Fibroblast of skin of back (primary cell): ENCODE measurements at places on chromosomes 1 and 21.

DNA sequence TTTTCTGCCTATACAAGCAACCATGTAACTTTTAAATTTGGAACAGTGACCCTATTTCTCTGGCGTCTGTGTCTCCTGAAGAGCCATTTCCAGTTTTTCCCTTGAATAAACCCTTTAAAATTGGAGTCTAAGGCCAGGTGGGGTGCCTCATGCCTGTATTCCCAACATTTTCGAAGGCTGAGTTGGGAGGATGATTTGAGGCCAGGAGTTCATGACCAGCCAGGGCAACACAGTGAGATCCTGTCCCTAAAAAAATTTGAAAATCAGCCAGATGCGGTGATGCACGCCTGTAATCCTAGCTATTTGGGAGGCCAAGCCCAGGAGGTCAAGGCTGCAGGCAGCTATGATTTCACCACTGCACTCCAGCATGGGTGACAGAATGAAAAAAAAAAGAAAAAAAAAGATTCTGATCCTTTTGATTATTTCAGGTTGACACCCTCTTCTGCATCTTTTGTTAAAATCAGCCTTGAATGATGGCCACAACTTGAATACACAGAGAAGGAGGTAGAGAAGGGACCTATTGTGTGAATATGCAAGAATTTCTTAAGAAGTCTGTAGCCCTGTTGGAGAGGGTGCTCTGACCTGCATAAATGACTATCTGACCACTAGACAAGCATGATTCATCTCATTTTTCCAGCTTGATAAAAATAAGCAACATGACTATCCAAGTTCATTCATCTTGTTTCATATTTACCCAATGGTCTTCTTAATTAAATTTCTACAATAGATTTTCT lies 40.2 kb upstream of the PARP1 start:
- no peak for DNase-seq

- DNase-seq, result no peak
Measured at GRCh38 chr1:87399264-87399663, 70.6 kb downstream of the LMO4 start.

DNA sequence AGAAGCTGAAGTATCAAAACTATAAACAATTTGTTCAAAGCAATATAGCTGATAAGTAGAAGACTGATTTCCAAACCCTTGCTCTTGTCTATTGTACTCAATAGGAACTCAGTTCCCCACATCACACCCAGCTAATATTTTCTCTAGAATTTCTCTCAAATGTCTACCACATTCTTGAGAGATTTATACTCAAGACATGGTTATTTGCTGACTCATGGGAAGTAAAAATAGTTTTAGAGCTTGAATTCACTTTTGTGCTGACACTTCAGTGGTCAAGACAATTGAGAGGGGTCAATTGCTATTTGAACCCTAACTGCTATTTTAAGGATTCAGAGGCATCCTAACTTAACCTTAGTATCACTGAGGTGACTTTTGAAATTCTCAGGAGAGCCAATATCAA lies 99.0 kb downstream of the TNNI3K start:
- DNase-seq, result peak; percentile 52

- DNase-seq, result no peak
Measured at GRCh38 chr1:217078078-217078690, 355.0 kb upstream of the ESRRG start.

DNA sequence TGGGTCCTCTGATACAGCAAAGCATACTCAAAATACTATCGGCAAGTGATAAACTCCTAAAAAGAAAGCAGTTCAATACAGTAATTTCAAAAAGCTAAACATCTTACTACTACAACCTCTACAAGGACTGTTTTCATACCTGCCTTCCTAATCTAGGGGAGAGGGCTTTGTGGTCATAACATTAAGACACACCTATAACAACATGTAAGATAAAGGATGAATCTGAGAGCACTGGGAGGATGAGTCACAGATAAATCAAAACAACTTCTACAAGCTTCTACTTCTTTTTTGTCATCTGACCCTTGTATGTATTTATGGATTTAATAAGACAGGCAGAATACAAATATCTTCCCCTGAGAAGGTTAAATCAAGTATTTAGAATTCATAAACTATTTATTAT lies 40.0 kb downstream of the LTN1 start:
- no peak for DNase-seq

- DNase-seq, result no peak
Measured at GRCh38 chr1:201632364-201632952, 93.5 kb downstream of the NAV1 start.

DNA sequence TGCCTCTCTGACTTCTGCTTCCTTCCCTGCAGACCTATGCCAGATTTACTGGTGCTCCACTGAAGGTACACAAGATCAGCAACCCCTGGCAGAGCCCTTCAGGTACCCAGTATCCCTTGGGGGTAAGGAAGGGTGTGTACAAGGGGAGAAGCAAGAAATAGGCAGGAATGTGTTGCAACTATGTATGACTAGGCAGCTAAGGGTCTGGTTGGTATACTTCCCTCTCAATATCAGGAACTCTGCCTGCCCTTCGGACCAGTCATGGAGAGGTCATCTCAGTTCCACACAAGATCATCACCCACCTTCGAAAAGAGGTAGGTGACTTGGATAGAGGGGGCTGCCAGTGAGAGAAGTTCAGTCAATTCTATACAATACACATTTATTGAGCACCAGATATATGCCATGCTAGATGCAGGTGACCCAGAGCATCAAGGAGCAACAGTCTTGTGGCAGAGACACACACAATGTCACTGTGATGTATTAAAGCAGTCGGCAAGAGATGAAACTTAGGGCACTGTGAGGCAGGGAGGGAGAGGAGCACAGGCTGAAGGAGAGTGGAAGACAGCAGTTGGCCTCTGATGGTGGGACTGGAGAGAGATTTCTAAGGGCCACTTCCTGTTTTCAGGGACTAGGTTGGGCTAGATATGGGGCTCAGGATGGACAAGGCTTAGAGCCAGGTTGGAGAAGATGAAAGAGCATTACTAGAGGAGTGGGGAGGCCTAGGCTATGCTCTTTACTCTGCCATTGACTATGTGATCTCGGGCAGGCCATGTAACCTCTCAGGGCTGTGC lies 2.0 kb downstream of the MTX1 start:
- no peak for DNase-seq

DNA sequence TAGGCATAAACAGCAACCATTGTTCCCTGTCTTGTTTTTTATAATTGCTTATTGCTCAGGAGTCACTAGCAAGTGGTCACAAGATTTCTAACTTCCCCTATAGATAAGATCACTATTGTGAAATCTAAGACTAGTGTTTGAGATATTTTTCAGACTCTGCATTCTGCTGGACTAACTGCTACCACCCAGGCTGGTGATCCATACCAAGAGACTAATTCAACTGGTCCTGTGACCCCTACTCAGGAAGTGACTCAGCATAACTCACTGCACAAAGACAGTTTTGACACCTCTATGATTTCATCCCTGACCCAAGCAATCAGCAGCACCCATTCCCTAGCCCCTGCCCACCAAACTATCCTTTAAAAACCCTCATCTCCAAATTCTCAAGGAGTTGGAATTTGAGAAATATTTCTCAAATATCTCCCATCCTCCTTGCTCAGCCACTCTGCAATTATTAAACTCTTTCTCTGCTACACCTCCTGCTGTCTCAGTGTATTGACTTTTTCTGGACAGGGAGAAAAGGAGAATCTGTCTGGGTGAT lies 52.7 kb downstream of the TRIM33 start:
- DNase-seq, result peak; percentile 70

GRCh38 chr1:218376722-218377121 lies 31.6 kb downstream of the TGFB2 start:
- DNase-seq, result no peak

DNA sequence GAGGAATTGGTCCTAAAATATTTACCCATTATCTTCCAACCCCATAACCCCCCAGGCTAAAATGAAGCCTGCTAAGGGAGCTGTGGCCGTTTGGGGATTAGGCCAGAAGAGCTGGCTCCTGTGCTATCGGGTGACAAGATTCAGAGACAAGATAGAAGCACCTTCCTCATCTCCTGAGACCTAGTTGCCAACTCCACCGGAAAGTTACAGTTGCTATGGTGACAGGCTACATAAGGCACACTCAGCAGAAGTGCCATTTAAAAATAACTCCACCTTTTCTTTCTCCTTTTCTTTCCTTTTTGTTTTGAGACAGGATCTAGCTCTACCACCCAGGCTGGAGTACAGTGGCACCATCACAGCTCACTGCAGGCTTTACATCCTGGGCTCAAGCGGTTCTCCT lies 43.6 kb upstream of the ROR1 start:
- DNase-seq, result peak; percentile 28

DNA sequence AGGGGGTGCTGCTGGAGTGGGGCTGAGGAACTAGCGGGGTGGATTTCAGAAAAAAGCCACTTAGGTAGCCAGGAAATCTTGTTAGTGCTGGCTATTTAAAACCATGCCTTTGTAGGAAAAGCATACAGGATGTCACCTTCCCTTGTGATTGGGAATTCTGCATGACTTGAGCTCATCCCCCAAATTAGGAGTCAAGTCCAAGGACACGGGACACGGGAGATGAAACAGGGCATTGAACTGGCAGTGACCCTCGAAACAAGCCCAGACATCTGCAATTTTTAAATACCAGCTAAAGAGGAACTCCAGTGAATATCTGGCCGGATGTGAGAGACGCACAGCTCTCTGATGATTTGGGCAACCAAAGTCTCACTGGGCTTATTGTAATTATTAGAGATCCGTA lies 32.8 kb downstream of the C2CD2 start:
- DNase-seq, result no peak
